Effector CD4-positive, alpha-beta T cell (primary cell): ENCODE measurements at places on chromosomes 11 and 22.

- no peak for DNase-seq
Measured at GRCh38 chr11:101745756-101746155, 161.9 kb upstream of the TRPC6 start.

GRCh38 chr11:80856066-80856465 lies 1415.2 kb upstream of the TENM4 start:
- no peak for DNase-seq

GRCh38 chr11:65501472-65502273 lies 2.8 kb downstream of the MALAT1 start:
- DNase-seq, result no peak

DNA sequence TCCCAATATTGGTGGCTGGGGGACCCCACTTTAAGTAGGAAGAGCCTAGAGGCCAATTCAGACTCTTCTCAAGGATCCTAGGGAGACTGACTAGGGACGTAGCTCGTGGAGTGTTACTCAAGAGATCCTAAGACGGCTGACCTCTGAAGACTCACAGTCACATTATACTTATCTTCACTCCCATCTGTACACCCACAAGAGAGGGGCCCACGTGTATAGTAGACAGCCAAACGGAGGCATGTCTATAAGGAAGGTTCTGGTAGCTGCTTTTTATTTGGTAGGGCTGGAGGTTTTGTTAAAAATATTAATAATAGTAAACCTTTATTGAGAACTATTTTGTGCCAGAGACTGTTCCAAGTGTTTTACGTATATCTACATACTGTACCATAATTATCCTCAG lies 22.9 kb upstream of the APOA1 start:
- DNase-seq, result no peak

DNA sequence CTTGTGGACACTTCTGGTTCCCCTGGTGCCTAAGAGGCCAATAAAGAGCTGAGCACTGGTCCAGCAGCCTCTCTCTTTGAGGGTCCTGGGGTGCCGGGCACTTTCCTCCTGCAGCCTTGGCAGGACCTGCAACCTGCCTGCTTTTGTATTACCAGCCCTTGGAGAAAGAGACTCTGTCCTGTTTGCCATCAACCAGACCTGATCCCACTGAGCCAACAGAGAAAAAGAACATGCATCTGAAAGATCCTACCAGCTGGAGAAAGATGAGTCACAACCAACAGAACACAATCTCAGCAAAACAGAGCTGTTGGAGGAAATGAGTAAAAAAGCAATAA lies 321.0 kb downstream of the DDX10 start:
- DNase-seq, result no peak

GRCh38 chr11:25794804-25795203 lies 537.1 kb upstream of the ANO3 start:
- no peak for DNase-seq

DNA sequence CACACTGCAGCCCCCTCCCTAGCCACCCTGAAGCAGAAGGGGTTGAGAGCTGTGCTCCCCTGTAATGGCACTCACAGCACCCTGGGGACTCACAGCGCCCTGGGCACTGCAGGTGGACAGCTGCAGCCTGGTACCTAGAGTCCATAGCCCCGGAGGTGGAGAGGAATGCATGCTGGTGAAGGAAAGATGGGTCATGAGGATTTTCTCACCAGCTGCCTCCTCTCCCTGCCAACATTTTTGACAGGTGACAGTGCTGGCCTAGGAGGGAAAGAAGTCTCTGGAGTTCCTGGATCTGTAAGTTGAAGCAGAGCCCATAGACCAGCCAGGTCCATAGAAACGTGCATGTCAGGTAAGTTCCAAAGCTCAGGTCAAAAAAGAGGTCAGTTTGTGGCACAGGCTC lies 330.5 kb downstream of the TENM4 start:
- no peak for DNase-seq
